ENCODE measurements at places on chromosomes 2 and 18.

DNA sequence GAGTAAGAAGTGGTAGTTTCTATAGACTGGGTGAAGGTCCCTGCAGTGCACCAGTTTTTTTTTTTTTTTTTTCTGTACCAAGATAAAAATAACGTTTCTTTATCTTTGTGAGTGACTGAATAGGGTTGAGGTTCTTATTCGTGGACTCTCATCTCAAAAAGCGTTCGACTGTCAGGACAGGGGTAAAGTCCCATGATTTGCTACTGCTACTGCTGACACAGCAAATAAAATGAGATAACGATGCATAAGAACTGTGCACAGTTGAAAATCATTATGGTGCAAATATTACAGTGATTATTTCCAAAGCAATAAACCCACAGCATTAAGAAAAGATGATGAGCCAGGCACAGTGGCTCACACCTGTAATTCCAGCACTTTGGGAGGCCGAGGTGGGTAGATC lies 482.0 kb upstream of the CHST9 start:
- no peak overlapping the region for H3K4me3 ChIP-seq
- H3K4me1 ChIP-seq: no peaks in the 10 kb centered on the region
- no peaks in the 10 kb centered on the region for H3K27me3 ChIP-seq
- no peak overlapping the region for H3K27ac ChIP-seq

- peaks cover 56% of the 10 kb centered on the region for H3K4me1 ChIP-seq
- peaks cover 12% of the 10 kb centered on the region for H3K36me3 ChIP-seq
- H3K27ac ChIP-seq: peak overlapping the region; percentile 93
- no peak for DNase-seq
- H3K27me3 ChIP-seq: no peaks in the 10 kb centered on the region
Measured at GRCh38 chr2:98445177-98445682, 572 bp downstream of the INPP4A start.

DNA sequence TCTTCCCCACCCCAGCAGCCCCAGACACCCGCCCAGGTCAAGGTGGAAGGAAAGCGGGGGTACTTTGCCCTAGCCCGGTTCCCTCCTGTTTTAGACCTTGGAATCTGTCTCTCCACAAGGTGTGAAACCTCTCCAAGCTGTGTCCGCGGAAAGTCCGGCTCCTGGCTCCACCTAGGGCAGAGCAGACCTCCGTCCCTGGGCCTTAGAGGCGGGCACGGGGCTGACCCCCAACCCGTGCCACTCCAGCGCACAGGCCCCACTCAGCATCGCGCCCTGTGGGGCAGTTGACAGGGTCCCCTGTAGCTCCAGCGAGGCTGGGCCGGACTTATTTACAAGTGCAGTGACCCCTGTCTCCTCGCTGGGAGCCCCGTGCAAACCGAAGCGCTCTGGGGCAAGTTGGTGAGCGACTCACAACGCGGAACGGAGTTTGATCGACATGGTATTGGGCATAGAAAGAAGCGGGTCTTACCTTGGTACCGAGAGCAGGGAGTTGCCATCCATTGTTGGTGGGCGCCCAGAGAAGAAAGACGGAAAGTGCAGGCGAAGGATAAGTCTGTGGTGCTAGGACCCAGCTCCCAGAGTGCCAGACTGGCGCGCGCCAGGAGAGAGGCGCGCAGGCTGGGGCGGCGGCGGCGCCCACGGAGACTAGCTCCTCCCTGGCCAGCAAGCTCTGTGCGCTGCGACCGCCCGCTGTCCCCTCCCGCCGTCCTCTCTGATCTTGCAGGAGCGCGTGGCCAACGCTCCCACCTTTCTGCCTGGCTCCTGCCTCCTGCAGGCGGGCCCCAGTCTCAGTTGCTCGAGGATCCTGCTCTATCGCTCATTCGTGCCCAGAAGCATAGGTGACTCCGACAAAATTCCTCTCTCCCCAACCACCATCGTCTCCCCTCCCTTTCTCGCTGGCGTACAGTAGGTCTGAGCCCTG lies at the start of gene SPHKAP:
TSS of gene SPHKAP (minus strand) at position 590 of the 922 bp plus-strand sequence. CDS start at position 501, 89 bp downstream.
- no peak within 1 kb of the TSS for H3K27ac ChIP-seq
- H3K4me1 ChIP-seq: no peaks in the 10 kb centered on the region
- H3K27me3 ChIP-seq: no peaks in the 10 kb centered on the region

DNA sequence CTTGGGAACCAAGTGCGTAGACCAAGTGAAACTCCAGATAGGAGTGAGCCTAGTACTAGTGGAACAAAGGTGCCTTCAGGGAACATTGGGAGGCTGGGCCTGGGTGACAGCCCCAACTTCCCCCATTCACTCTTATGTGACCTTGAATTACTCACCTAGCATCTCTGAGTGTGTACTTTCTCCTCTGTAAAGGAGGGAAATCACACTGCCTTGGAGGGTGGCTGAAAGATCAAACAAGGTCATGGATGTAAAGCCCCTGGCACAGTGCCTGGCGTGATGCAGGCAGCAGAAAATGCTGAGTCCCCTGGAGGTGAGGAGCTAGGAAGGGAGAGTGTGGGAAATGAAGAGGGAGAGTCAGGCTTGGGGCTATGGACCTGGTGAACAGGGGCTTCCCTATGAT lies 45.9 kb downstream of the MARCO start:
- no peak overlapping the region for H3K4me3 ChIP-seq
- peaks cover 2% of the 10 kb centered on the region for H3K27me3 ChIP-seq
- no peak for DNase-seq
- no peaks in the 10 kb centered on the region for H3K36me3 ChIP-seq
- no peak overlapping the region for H3K27ac ChIP-seq

GRCh38 chr2:241855245-241855887 lies 3.3 kb downstream of the PDCD1 start:
- DNase-seq: no peak
- peak overlapping the region; percentile 88 for H3K4me3 ChIP-seq
- H3K27ac ChIP-seq: no peak overlapping the region
- peaks cover 17% of the 10 kb centered on the region for H3K4me1 ChIP-seq
- peaks cover 8% of the 10 kb centered on the region for H3K36me3 ChIP-seq

DNA sequence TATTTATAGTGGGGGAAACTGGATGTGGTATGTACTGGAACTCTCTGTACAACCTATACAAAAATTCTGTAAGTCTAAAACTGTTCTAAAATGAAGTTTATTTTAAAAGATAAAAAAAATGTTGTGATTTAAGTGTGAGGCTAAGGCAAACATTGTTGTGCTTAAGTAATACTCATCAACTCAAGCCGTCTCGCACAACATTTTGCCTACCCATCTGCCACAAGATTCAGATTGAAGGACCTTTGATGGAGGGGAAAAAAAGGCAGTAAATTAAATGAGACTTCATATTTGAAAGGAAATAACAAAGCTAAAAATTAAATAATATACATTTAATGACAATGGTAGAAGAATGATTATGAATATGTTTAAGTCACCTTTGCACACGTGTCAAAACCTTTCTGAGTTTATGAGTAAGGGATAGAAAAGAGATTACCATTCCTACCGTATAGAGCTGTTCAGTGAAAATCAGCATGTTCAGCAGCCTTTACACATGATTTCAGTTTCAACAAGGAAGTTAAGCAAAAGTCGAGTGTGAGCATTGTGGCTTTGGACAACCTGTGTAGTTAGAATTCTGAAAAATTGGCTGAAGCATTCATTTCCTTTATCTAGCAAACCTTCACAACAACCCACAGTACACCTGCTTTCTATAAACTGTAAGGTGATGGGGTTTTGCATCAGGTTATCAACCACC lies 499.3 kb downstream of the IRS1 start:
- no peaks in the 10 kb centered on the region for H3K36me3 ChIP-seq
- H3K27me3 ChIP-seq: no peaks in the 10 kb centered on the region
- no peak overlapping the region for H3K4me3 ChIP-seq
- H3K4me1 ChIP-seq: no peaks in the 10 kb centered on the region

DNA sequence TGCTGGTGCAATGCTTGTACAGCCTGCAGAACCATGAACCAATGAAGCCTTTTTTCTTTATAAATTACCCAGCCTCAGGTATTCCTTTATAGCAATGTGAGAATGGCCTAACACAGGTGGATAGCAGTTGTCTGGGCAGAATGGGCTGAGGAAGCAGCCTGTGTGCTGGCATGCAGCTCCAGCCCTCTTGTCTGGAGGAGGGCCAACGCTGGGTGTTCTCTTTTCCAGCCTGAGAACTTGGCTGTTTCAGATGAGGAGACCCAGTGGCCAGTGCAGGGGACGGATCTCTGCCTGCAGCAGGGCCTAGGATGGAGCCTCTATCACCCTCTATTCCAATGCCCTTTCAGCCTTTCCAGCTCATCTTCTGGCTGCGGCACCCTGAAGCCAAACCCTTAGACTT lies 58.8 kb downstream of the CTIF start:
- H3K4me3 ChIP-seq: no peak overlapping the region
- H3K36me3 ChIP-seq: no peaks in the 10 kb centered on the region
- H3K27ac ChIP-seq: no peak overlapping the region

GRCh38 chr18:74944676-74945075 lies 264.3 kb downstream of the PTGR3 start:
- peaks cover 23% of the 10 kb centered on the region for H3K4me1 ChIP-seq
- H3K4me3 ChIP-seq: no peak overlapping the region
- DNase-seq: no peak
- H3K27ac ChIP-seq: no peak overlapping the region
- peaks cover 3% of the 10 kb centered on the region for H3K27me3 ChIP-seq

- no peaks in the 10 kb centered on the region for H3K36me3 ChIP-seq
- H3K4me3 ChIP-seq: no peak overlapping the region
- no peaks in the 10 kb centered on the region for H3K4me1 ChIP-seq
- H3K27me3 ChIP-seq: no peaks in the 10 kb centered on the region
- no peak overlapping the region for H3K27ac ChIP-seq
- DNase-seq: no peak
Measured at GRCh38 chr2:115199966-115200365, 757.5 kb downstream of the DPP10 start.

Measured in activated T-helper 1 cell treated with anti-CD3 and anti-CD28 coated beads, Interleukin-12 subunit alpha, Interleukin-12 subunit beta, Interleukin-2, Interleukin-4 antibody, amounts not matched to agents 30 ng/mL and 10 ng/mL and 1 ng/mL, durations not matched to agents 14 hours and 24 hours and 36 hours (primary cell).